ENCODE measurements at places on chromosomes 5 and 9.

GRCh38 chr9:80382211-80382891 lies 810.6 kb downstream of the TLE4 start:
- no peak for DNase-seq

GRCh38 chr9:125764198-125764597 lies 17.0 kb downstream of the PBX3 start:
- DNase-seq, result no peak

GRCh38 chr9:136047775-136048559 lies 47.1 kb downstream of the NACC2 start:
- DNase-seq, result no peak

- DNase-seq, result no peak
These were observed 33.6 kb upstream of the SARDH start for GRCh38 chr9:133771486-133772482.

DNA sequence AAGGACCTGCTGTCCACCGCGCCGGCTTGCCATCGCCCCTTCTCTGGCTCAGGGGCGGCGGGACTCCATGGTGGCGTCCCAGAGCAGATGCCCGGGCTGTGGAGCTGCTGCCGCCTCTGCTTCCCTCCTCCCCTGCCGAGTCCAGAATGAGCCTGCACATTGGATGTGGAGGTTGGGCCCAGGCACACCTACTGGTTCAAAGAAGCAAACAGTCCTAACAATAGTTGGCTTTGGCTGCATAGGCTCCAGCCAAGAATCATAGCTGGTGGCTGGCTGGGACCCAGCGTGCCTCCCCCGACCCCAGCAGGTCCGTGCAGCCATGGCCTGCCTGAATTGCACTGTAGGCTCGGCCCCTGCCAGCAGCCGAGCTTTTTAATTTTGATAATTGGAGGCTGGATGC lies 25.8 kb downstream of the ADAMTSL2 start:
- DNase-seq, result no peak

- DNase-seq, result no peak
These were observed 49.8 kb downstream of the SH3GL2 start for GRCh38 chr9:17628624-17629023.

DNA sequence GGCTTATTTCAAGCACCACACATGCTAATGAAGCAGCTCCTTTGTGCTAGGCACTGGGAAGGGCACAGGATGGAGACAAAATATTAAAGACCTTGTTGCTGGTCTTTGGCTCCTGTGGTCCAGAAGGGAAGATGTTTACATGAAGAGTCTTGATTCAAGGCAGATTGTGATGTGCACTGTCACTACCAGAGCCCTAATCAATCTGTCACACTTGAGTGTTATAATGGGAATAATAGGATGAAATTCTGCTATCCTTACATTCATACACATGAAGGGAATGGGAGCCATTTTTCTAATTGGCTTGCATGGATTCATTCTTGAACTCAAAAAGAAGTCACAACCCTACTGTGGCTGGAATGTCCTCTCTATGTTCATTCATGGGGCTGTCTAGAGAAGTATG lies 203.0 kb downstream of the SEC61B start:
- peak; percentile 64 for DNase-seq

DNA sequence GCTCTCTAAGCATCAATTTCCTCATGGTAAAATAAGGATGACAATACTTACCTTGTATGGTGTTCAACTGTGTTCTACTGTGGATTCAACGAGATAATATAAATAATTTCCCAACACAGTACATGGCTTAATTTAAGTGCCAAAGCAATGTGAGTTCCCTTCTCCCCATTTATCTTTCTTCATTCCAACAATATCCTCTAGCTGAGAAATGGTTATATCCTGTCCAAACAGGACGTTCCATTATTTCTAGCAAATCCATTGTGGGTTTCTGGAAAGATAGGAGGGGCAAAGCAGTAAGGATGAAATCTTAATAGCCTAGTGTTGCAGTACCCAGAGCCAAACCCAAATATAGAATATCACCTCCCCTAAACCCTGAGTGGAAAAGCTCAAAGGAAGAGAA lies 22.0 kb downstream of the ABCA1 start:
- no peak for DNase-seq

GRCh38 chr5:8691221-8691620 lies 822.3 kb downstream of the MTRR start:
- DNase-seq, result no peak

- DNase-seq, result no peak
These were observed 231.4 kb downstream of the NR2F1-AS1 start for GRCh38 chr5:93349613-93350012.

DNA sequence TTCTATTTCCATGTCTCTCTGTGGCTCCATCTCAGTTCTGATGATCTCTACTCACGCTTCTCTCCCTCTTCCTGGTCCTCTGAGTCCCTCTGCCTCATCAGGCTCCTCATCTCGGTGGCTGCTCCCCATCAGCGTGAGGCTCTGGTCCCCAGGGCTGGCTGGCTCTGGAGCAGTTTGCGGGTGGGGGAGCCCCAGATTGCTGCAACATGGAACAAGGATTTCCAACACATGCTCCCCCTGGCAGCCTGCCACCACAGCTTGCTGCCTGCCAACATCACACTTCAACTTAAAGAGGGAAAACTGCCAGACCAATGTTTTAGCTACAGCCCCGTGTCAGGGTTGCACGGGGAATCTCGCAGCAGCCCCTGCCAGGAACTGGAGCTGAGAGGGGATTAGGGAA lies 77.2 kb upstream of the NEK6 start:
- no peak for DNase-seq

DNA sequence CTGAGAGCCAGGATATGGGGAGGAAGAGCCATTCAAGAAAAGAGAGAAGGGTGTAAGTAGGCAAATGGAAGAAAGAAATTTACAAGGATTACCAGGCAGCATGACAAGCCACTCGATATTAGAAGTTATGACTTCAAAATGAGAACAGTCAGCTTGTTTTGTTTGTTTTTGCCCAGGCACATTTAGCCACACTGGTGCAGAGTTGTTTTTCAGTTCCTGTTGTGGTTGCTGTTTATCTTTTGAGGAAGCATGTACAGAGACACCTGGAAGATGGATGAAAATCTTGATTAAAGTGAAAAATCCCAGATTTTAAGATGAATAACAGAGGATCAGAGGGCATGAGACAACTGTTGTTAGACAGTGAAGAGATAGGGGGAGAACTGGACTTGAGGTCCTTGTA lies 199.1 kb downstream of the MTRR start:
- no peak for DNase-seq

GRCh38 chr5:55918087-55919035 lies 67.2 kb downstream of the IL31RA start:
- DNase-seq, result no peak

GRCh38 chr5:176178789-176179188 lies 59.4 kb upstream of the SIMC1 start:
- DNase-seq, result no peak

DNA sequence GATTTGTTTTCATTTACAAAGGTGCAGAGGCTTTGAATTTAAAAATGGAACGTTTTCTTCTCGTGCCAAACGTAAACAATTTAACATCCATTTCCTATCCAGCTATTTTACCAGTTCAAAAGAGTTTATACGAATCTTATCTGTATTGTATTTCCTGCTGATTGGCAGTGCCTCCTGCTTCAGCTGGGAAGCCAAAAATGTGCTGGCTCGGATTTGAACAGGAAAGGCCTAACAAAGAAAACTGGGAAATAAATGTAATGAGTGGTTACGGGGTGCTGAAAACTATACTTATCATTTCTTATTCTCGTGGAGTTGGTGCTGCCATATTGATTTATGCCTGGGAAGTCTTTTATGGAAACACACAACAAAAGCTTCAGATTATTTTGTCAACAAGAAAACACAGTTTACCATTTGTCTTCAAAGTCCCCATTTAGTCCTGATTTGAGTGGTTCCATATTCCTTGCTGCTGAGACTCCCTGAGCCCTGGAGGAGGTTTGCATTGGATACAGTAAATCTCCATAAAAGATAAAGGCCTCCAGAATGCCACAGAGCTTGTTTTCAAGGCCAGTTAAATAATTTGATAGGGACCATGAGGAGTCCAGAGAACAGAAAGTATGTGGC lies 507.4 kb downstream of the RASEF start:
- DNase-seq, result no peak

- DNase-seq, result no peak
These were observed 1.3 kb downstream of the SLC25A48 start for GRCh38 chr5:135835766-135836165.

DNA sequence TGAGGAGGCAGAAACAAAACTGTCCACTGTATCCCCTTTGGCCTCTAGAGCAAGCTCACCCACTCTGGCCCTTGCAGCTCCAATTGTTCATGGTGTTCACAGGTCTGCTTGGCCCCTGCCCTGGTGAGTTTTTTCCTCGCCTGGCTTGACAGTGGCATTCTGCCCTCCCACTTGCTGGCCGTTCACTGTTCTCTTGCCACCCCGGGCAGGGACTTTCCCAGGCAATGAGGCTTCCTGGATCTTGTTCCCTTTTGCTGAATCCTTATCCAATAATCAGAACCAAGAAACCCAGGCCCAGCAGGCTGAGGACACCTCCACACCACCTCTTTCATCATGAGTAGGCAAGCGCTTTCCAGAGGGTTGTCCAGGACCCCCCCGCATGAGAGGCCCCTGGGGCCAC lies 31.2 kb downstream of the ZNF618 start:
- no peak for DNase-seq

- DNase-seq, result no peak
These were observed 263.0 kb upstream of the FBXL7 start for GRCh38 chr5:15236911-15237508.

DNA sequence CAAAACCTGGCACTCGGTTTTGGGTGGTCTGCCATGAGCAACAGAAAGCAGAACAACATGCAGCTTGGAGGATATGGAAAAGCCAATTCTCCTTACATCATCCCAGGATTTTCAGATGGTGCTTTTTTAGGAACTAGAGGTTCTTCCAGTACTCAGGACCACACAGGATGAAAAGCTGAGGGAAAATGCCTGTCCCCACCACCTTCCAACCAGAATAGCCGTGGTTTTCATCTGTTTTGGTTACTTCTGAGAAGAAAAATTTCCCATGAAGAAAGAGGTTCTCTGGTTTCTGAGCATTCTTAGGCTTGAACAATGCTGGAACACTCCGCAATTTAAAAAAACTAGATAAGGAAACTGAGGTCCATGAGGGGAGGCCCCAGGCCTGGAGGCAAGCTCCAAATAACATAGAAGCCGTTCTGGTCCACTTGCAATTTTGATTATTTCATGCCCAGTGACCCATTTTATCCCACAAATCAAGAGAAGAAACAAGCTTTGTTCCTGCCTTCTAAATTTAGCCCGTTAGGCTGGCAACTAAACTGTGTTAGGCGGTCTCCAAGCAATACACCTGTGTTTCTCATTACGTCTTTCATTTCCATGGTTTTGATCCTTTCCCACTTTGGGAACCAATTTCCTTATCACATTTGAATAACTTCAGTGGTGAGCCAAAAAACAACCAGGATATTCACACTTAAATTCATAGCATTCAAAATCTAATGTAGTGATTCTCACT lies 79.2 kb upstream of the SPIN1 start:
- no peak for DNase-seq

GRCh38 chr9:80538976-80539375 lies 967.2 kb downstream of the TLE4 start:
- DNase-seq, result no peak

DNA sequence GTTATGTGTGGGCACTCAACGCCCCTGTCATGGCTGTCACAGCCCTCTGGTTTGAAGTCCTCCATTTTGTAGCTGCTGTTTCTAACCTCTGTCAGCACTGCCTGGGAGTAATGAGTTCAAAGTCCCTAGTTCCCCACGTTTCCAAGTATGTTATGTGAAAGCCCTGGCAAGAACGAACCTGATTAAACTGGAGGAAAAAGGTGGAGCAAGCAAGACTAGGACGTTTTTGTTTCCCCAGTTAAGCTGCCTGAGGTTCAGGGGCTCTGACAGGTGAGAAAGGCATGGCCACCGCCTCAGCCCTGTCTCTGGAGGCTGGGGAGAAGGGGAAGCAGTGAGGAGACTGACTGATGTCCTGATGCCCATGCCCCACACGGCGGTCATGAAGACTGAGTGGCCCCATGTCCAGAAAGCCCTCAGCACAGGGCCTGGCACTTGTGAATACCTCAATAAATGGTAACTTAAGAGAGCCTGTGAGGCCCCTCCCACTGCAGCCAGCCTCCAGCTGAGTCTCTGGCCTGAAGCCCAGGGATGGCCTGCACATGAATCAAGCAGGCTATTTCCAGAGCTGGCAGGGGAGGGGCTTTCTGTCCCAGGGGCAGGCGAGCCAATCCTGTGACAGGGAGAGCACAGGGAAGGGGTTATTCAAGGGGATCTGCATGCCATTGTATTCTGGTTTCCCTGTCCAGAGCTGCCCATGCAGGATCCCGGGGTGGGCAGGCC lies 61.8 kb downstream of the PFDN1 start:
- peak; percentile 51 for DNase-seq

DNA sequence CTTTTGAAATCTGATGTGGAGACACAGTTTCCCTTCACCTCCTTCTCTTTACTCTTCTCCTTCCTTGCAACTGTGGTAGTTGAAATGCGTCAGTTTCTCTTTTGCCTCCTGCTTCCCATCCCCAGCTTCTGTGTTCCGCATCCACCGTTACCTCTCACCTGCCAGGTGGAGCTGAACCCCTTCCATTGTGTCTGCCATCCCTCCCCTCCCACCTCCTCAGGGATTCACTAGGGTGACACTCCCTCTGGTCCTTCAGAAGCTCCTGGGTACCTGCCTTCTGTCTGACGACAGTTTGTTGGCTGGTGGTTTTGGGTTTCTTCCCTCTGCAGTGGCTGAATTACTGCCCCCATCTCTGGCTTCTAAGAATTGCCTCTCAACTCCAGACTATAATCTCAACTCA lies 132.1 kb downstream of the SLC24A2 start:
- DNase-seq, result no peak

- DNase-seq, result peak; percentile 25
These were observed 5.5 kb upstream of the SUSD3 start for GRCh38 chr9:93052791-93053540.

- DNase-seq, result no peak
These were observed 12.4 kb downstream of the IPPK start for GRCh38 chr9:92657296-92658094.

- no peak for DNase-seq
These were observed 29.4 kb downstream of the NUTM2F start for GRCh38 chr9:94298949-94299599.

GRCh38 chr9:116905171-116905588 lies 218.1 kb downstream of the TRIM32 start:
- DNase-seq, result no peak

DNA sequence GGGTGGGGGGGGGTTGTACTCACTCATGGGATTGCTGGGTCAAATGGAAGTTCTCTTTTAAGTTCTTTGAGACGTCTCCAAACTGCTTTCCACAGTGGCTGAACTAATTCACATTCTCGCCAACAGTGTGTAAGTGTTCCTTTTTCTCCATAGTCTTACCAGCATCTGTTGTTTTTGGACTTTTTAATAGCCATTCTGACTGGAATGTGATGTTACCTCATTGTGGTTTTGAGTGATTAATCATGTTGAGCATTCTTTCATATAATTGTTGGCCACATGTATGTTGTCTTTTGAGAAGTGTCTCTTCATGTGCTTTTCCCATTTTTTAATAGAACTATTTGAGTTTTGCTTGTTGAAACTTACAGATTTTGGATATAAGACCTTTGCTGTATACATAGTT lies 94.9 kb upstream of the PLPPR1 start:
- DNase-seq, result no peak

- peak; percentile 76 for DNase-seq
These were observed 54.6 kb downstream of the ALG2 start for GRCh38 chr9:99167119-99167518.

Measured in NCI-H82 (cell line).